ENCODE measurements at places on chromosomes 6 and 20.

- no peak for DNase-seq
Observed at GRCh38 chr6:73866305-73866704, 170.3 kb downstream of the CD109 start.

- DNase-seq: no peak
Observed at GRCh38 chr6:96878143-96878542, 19.5 kb downstream of the NDUFAF4 start.

DNA sequence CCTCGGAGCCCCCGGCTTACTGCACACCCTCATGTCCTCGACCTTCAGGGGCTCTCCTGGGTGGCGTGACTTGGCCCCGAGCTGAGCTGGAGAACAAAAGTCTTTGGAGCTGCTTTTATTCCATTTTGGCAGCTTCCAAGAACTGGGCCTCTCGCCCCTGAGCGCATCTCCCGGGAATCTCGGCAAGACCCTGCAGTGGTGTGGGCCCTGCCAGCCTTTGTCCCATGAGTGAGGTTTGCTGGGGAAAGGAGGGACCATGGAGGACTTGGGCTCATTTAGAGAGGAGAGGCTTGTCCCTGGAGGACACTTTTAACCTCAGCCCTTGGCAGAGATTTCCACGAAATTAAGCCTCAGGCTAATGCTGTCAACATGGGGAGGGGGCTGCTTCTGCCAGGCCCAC is 62.3 kb upstream of the SLCO4A1 start:
- no peak for DNase-seq

- no peak for DNase-seq
Observed at GRCh38 chr6:145728444-145729385, 6.6 kb downstream of the EPM2A start.

DNA sequence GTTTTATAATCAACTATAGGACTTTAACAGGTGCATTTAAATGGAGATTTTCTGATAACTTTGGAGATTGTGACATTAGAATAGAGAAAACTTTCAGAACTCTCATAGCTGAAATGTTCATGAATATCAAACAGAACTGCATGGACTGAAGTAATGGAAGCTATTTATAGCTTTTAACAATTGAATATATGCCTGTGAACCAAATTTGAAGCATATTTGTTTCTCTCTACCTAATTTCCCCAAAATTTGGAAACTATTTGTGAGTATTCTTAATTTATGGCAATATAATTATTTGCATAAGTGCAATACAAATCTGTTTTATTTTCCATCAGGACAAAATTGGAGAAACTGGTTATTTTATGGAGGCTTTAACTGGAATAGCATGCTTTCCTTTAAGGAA is 96.6 kb downstream of the PLG start:
- DNase-seq: no peak
